NCI-H1436 treated with DMSO at 0.1 percent for 48 hours (cell line): ENCODE measurements at places on chromosomes 7 and 10.

DNA sequence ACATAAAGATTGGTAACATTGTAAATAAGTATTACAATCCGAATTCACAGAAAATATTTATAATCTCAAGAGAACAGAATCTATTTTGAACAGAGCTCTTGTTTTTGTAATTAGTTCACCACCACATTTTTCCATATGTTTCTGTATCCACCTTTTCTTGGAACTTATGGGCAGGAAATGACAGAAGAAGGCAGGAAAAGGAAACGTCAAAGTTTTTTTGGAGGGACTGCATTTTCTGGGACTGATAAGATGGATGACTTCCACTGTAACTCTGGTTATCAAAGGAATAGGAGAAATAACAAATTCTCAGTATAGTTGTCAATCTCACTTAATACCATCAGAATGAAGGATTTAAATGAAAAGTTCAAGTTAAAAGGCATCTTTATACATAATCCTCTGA, 75.1 kb upstream of the SMNDC1 start:
- no peak for DNase-seq

DNA sequence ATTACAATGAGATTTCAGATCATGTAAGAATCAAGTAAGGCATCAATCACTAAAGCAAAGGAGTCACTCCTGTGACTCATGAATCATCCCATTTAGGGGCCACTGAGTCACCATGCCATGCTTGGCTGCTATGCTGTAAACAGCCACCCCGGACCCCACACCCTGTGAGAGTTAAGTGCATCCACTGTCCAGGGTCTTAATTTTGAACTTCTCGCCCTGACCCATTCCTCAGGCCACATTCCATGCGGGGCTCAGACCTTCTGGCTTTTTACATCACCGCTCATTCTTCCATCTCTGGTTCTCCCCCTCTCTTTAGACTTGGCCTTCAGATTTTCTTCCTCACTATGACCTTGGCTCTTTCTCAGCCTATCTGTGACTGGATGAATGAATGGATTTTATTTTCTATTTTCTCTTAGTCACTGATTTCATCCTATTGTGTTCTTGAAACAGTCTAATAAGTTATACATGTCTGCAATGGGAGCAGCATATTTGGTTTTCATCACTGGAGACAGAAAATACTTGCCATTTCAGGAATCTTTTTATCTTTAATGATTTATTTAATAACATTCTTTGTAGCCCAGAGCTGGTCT, 239.6 kb downstream of the SKIDA1 start:
- DNase-seq, result no peak

GRCh38 chr7:42159130-42159529, 77.9 kb downstream of the GLI3 start:
- DNase-seq, result no peak

- peak; percentile 19 for DNase-seq
Measured at GRCh38 chr10:91389636-91390512, 20.3 kb upstream of the HECTD2 start.

GRCh38 chr7:2722591-2722990, 34.6 kb downstream of the AMZ1 start:
- DNase-seq, result no peak

DNA sequence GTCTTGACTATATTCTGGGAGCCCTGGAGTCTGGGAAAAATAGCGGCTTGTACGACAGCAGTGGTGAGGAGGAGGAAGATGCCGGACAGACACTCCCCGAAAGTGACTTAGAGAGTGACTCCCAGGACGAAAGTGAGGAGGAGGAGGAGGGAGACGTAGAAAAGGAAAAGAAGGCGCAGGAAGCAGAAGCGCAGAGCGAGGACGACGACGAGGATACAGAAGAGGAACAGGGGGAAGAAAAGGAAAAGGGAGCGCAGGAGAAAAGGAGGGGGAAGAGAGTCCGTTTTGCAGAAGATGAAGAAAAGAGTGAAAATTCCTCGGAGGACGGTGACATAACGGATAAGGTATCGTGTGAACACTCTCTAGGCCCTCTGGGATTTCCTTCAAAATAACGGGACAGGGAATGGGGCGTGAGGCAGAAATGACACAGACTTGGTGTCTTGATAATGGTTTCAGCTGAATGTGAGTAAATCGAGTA, 908 bp downstream of the NOM1 start:
- no peak for DNase-seq

DNA sequence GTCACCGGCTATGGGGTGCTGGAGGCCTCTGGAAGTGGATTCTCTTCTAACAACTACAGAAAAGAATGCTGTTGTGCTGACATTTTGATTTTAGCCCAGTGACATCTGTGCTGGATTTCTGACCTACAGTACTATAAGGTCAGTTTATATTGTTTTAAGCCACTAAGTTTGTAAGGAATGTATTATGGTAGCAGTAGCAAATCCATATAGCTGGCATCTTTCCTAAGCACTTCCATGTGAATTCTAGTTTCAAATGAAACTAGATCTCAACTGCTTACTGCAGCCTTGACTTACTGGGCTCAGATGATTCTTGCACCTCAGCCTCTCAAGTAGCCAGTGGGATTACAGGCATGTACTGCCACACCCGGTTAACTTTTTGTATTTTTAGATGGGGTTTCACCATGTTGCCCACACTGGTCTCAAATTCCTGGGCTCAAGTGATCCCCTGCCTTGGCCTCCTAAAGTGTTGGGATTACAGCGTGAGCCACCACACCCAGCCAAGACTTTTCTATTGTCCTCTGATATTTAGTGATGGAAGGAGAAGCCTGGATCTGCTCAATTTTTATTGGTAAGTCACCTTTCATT, 414.0 kb downstream of the PHTF2 start:
- DNase-seq, result no peak

DNA sequence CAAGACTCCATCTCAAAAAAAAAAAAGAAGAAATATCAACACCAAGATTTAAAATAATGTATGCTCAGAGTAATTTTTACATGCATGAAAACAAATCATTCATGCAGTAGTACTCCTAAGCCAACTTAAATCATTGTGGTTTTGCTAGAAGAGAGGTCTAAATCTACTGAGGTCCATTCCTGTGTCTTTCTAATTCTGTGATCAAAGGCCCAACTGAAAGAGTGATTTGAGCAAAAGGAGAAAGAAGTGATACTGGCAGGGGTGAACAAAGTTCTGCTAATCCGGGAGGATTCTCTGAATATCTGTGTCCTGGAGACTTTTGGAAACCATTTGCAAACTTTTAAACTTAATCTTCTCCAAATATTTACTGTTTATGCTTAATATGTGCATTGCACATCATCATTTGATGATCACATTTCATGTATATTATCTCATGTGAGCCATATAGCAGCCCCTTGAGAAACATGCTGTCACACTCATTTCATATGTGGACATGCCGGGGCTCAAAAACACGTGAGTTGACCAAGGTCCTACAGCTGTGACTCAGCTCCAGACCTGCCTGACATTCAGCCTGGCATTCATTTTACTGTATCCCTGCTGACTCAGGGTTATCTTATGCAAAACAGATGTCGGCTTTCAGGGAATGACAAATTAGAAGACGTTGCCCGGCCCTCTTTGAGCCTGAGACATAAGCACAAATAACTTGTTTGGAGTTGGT, 76.4 kb downstream of the FAM107B start:
- DNase-seq, result no peak

DNA sequence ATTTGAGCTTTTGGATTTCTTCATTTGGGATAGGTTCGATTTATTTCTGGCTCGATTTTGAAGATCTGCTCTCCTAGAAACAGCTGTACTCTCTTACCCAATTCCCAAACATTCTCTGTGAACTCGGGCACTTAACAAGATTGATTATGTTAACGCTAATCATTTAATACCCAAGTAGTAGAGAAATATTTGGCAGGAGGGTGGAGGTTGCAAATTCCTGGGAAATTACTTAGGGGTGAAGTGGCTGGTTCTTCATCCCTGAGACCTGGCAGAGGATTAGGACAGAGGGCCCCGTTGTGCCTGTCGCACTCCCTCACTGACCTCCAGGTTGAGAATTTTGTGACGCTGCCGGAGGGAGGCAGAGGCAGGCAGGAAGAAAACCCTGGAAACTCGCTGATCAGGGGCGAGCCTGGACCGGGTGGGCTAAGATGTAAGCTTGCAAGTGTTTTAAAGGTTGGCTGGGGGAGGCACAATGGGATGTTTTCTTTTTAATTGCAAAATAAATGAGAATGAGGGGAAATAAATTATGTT, 182.6 kb downstream of the TCF7L2 start:
- no peak for DNase-seq

DNA sequence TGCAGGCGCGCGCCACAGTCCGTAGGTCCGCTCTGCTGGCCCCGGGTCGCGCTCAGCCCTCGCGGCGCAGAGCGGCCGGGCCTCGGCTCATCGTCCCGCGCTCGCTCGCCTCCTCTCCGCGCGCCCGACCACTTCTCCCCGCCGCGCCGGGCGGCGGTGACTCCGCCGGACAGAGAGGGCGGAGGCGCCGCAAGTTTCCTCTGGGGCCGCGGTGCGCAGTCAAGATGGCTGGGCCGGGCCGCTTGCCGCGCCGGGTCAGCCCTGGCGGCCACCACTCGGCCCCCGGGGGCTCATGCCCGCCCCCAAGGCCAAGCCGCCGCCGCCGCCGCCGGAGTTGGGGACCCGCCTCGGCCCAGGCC, 441 bp downstream of the FZD8 start:
- no peak for DNase-seq

- DNase-seq, result no peak
Measured at GRCh38 chr10:62098278-62099121, 170.1 kb downstream of the RTKN2 start.

DNA sequence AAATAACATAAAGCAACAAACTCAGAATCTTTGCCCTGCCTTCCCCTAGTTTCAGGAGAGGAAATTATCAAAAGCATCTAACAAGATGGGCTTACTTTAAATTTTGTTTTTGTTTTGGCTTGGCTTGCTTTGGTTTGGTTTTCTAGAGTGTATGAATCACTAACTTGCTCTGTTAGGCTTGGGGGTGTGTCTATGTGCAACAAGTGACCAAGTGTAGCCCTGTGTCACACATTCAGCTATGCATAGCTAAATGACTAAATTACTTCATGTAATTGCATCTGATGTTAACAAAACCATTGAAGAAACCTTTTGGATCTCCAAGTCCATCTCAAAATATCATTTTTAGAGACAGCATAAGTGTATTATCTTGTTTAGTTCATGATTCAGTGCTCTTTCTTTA, 251.0 kb downstream of the TFEC start:
- no peak for DNase-seq

DNA sequence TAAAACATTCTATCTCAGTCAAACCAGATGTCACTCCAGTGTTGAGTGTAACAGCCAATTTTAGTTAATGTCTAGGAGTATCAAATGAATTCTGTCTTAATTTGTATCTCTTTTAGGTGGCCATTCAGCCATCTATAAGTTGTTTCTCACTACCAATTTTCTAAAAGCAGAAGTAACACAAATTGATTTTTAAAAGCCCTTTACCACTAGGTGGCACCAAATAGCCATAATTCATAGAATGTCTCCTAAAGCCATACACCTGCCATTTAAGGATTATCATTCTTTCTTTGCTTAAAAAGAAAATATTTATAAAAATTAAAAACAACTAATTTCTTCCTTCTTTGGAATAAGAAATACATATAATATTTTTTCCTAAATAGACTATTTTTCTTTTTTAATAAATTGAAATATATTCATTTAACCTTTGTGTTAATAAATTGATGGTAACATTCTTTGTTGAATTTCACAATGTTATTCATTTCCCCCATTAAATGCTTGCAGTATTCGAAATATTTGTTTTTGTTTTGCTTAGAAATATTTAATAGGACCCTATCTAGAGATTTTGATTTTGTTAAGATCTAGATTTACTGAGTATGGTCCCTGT, 107.8 kb upstream of the PPP1R3A start:
- DNase-seq, result peak; percentile 2

DNA sequence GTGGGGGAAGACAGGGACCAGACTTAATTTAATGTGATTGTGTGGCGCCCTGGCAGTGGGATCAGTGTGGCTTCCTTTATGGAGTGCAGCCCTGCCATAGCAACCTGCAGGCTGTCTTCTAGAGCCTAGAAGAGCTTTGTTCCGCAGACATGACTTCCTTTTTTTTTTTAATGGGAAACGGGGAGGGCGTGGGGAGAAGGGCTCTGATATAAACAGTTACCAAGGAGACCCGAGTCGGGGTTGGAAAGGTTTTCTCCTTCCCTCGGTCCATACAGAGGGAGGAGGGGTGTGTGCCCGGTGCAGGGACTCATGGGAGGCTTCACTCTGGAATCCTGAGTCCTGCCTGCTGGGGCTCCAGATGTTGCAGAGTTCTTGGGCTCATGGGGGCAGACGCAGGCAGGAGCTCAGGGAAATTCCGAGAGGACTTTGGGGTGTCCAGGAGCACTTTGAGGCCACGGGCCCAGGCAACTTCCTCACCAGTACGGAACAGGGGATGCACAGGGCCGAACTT, 26.9 kb downstream of the TMEM120A start:
- no peak for DNase-seq

DNA sequence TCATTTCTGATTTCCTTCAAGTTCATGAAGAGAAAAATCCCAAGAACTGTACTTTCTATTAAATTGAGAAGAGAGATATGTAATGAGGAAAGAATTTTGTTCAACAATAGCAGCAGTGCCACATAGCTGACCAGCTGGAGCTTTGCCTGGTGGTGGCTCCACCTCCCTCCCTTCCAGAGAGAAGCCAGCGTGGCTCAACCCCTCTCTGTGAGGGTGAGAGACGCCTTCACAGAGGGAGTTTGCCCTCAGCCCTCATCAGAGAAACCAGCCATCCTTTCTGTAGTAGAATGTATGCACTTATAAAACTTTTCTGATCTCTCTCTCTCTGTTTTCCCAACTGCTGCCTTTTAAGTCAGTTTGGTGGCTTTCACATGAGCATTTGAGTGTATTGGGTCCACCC, 20.5 kb upstream of the COL1A2 start:
- no peak for DNase-seq

DNA sequence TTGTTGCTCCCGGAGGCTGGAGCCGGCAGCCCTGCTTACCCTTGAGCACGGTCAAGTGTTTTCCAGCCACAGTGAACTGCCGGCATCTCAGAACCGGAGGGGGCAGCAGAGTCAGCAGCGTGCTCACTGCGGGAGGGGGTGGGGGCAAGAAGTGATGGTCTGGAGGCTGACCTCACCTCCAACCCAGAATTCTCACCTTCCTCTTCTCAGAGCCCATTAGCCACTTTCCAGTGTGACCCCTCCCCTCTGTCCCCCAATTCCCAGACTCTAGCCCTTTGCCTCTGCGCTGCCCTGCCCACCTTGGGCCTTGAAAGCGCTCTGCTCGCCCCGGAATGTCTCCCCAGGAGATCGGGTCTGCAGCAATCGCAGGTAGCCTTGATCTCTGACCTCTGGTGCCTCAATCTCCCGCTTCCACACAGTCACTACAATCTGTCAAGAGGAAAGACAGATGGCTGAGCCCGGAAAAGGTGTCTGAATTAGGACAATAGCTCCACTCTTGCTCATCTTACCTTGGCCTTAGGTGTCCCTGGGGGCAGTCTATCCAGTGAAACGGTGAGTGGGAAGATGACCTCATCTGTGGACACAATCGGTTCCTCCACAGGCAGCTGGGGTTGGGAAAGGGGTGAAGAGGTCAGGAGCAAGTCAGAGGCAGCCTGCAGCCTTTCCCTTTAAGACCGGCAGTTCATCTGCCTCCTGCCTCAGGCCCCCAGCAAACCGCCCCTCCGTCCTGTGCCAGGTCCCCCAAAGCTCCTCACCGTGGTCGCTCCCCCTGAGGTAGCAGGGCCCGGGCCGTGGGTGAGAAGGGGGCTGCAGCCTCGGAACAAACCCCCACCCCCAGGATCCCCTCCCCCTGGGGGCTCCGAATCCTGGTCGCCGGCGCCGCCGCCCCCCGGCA, 942 bp downstream of the TRAPPC14 start:
- no peak for DNase-seq

- no peak for DNase-seq
Measured at GRCh38 chr7:37371755-37372154, 76.9 kb downstream of the ELMO1 start.

- no peak for DNase-seq
Measured at GRCh38 chr10:69851306-69851705, 49.6 kb downstream of the COL13A1 start.

GRCh38 chr7:132162556-132163144, 413.6 kb downstream of the PLXNA4 start:
- DNase-seq, result no peak
